ENCODE measurements at places on chromosomes 11 and 22.
A peak's percentile ranks its signal among the peaks of the same experiment; 100 is the strongest.

DNA sequence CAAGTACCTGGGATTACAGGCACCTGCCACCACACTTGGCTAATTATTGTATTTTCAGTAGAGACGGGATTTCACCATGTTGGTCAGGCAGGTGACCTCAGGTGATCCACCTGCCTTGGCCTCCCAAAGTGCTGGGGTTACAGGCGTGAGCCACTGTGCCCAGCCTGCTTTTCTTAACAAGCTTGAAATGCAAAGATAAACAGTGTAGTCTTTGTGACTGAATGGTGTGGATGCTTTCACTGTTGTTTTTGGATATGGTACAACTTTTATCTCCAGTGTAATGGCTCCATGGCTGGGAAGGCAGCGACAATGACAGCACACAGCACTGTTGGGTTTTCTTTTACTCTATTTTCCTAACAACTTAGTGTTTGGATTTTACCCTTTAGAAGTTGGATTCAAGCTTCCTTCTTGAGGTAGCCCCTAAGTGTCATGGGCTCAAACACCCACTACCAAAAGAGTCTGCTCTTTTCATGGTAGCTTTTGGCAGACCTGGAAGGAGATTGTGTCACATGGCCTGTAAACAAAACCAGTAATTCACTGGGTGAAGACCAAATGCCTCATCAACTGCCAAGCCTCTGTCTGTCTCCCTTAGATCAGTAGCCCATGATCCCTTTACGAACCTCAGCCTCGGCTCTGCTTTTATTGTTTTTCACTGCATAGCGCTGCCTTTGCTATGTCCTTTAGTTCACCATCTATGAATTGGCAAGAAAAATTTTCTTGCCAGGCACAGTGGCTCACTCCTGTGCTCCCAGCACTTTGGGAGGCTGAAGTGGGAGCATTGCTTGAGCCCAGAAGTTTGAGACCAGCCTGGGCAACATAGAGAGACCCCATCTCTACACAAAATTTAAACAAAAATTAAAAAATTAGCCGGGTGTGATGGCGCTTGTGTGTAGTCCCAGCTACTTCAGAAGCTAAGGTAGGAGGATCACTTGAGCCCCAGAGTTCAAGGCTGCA, 6.4 kb downstream of the VPS51 start:
- DNase-seq = no peak

- no peak for DNase-seq
These were observed 33.5 kb downstream of the ENTHD1 start for GRCh38 chr22:39859903-39860588.

GRCh38 chr11:45556851-45557707, 108.3 kb downstream of the CHST1 start:
- no peak for DNase-seq

DNA sequence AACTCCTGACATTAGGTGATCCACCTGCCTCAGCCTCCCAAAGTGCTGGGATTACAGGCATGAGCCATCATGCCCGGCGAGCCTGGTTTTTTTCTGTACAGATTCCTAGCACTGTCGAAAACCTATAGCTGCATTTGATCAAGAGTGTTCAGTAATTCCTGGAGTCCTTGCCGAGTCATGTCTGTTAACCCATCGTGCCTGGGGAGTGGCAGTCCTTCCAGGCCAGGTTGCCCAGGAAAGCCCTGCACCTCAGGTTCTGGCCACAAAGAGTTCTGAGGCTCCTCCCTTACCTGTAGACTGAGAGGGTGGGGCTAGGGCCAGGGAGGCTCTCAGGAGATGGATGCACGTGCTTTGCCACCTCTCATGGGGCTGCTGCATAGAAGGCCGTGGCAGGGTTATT, 17.0 kb downstream of the YDJC start:
- DNase-seq = no peak

- peak; percentile 74 for DNase-seq
These were observed at the start of gene EHBP1L1 for GRCh38 chr11:65575568-65576231. Gene EHBP1L1, plus strand, starts transcription at chr11:65576053. Its CDS starts 250 bp downstream, at chr11:65576303.

DNA sequence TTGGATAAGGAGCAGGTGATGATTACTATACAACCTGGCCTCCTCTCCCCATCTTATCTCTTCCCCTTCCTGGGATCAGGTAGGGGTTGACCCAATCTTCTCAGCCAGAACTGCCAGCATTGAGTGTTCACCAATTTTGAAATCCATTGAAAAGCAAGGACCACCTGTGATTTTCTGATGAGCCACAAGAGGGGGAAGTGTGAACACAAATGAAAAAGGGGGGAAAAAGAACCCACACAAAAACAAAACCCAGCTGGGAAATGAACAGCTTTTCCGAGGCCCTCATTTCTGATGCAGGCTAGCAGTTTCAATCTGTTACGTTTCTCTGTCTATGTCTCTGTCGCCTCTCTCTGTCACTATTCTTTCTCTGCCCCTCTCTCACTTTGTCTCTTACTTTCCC, 161.9 kb downstream of the INSC start:
- DNase-seq = no peak

- DNase-seq = no peak
These were observed 96.5 kb downstream of the NXPE2 start for GRCh38 chr11:114774599-114775361.

DNA sequence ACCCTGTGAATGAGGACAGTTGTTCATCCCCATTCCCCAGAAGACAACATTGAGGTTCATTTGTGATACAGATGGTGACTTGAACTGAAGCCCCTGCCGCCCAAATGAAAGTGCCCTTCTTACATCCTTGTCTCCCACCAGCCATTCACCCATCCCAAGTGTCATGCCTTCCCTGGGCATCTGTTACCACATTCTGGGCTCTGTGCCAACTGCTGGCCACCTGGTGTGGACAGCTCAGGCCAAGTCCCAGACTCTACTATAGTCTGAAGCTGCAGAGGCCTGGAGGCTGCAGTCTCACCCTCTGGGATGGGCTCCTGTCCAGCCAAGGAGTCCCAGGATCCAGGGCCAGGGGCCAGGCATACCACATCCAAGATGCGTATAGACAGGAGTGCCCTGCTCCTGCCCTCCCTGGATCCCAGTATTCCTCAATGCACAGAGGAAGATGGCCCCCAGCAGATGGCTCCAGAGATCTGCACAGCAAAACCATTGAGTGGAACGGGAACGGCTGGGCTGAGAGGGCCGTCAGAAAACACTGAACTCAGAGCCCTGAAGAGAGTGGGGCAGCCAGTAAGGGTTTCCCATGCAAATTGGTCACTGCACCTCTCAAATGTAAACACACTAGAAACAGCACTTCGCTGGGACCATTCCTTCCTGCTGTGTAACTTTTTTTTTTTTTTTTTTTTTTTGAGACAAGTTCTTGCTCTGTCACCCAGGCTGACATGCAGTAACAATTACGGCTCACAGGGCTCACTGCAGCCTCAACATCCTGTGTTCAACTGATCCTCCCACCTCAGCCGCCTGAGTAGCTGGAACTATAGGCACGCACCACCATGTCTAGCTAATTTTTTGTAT, 22.8 kb downstream of the ARRB1 start:
- DNase-seq = peak; percentile 31

GRCh38 chr11:26048271-26048670, 283.7 kb upstream of the ANO3 start:
- no peak for DNase-seq
